Erythroblast (primary cell): ENCODE measurements at places on chromosomes 4 and X.

DNA sequence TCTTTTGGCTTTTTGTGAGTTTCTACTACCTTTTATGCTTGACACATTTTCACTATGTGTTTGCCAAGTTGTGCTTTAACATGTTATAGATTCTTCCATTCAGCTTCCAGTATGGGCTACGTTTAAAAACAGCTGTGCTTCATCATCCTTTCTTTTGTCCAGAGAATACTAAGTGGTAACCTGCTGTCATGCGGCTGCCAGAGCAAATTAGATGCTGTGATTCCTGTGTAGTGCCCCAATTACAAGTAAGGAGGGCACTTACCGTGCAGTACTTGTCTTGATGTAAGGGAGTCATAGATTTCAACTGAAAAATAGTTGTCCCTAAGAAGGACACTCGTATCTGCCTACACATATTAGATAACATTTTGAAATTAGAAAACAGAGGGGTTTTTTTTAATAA, 531.8 kb upstream of the GALNTL6 start:
- DNase-seq: no peak

DNA sequence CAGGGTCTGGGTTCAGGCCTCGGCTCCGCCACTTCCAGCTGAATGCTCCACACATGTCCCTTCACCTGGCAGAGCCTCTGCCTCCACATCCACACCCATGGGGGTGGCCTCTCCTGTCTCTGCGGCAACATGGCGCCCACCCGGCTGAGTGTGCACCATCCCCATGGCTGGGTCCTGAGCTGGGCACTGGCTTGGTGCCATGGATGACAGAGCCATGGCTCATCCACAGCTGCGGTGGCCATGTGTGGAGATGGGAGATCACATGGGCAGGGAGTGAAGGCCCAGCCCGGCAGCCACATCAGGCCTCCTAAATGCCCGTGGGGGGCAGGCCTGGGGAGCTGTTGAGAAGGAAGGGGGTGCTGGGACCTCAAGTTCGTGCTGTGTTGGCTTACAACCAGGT, 213.7 kb downstream of the AFAP1 start:
- DNase-seq: no peak

DNA sequence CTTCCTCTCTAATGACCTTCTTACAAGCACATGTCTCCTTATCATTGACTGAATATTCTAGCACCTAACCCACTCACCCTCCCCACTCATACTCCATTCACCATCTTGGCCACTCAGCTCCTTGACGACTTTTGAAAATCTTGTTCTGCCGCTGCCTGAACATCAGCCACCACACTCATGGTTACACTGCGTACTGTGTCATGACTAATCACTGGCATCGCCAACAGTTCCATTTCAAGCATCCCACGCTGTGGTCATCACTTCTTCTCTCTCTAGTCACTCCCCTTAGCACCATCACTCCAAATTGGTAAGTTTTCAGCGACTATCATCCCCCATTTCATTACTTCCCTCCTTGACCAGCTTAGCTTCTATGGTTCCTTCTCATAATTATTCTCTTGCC, 352.8 kb downstream of the MAPK10 start:
- DNase-seq: no peak

GRCh38 chr4:96730432-96730831, 890.5 kb downstream of the PDHA2 start:
- DNase-seq: no peak

- DNase-seq: peak; percentile 13
Observed at GRCh38 chr4:111512081-111512783, 633.0 kb upstream of the FAM241A start.

GRCh38 chr4:95985051-95985450, 145.2 kb downstream of the PDHA2 start:
- DNase-seq: no peak

DNA sequence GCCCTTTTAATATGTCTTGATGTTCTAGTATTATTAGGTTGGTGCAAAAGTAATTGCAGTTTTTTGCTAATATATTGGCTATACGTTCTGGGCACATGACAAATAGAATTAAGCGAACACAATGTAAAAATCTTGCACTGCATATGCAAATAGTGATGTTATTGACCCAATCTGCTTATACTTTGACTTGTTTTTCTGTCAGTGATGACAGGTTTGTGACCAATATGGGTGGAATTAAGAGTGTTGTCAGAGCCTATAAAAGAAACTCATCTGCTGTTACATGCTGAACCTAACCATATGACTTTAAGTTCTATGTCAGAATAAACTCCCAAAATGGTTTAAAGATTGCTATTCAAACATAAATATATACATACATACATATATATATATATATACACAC, 30.7 kb upstream of the HPGD start:
- DNase-seq: no peak

DNA sequence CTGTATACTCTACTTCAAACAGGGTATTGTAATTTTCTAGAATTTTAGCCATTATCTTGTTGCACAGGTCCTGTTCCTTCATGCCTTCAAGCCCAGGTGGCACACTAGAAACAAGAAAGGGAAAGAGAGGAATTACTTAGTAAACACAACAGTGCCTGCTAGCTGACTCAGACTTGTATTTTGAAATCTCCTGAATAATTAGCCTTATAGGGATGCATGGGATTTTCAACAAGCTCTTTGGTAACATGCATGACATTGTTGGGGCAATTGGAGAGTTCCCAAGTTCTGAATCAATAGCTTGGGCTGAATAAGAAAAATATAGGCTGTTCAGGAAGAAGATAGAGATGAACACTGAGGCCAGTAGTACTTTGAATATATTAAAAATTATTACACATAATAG, 118.8 kb downstream of the FAM13A start:
- DNase-seq: peak; percentile 6

GRCh38 chr4:177803151-177803550, 360.9 kb upstream of the AGA start:
- DNase-seq: no peak

DNA sequence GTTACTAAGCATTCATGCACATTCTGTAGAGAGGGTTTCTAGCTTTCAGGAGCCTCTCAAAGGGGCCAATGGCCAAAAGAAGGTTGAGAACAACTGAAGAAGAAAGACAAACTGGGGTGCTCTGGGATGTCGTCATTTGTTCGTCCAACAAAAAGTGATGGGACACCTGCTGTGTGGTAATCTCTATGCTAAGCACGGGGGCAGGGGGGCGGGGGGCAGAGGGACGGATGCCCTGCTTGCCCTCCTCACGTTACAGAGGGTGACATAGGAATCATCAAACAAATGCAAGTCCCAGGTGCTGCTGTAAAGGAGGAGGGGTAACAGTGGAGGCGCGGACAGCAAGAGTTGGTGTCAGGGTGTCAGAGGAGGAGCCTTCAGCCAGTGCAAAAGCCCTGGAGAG, 12.8 kb upstream of the CRMP1 start:
- DNase-seq: no peak
